Activated CD4-positive, alpha-beta T cell treated with anti-CD3 and anti-CD28 coated beads, Interleukin-2, Interleukin-4, amounts not matched to agents 100 ng/mL and 50 ng/mL, durations not matched to agents 16 hours and 8 hours (primary cell): ENCODE measurements at places on chromosomes 5 and 9.
A peak's percentile ranks its signal among the peaks of the same experiment; 100 is the strongest.

DNA sequence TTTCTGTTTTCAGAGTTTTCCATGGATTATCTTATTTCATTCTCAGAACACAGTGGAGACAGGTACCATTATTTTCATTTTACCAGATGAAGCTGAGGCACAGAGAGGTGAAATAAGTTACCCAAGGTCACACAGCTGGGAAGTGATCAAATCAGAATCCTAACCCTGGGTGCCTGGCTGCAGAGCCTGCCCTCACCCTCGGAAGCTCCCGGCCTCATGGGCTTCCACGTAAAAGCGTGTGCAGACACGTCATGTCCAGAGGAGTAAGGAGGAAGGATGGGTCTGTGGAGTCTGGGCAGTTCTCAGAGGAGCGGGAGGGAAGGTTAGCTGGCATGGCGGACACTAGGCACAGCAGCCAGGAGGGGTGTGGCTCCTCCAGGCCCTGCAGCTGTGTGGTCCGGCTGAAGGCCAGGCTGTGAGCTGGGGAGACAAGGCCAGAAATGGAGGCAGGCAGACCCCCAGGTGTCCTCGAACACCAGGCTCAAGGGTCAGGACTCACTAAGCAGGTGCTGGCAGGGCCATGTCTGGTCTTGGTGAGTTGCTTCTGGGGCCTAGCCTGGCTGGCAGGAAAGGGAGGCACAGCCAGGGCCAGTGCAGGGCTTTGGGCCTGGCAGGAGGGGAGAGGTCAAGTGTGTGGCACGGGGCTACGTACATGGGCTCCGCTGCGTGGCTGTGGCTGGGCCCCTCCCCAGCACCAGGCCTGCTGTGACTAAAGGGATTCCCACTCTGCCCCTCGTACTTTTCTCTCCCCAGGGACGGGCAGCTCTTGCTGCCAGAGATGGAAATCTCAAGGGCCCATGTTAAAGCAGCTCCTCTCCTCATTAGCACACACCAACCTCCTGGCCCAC lies 5.6 kb downstream of the TBC1D9B start:
- no peak for DNase-seq

DNA sequence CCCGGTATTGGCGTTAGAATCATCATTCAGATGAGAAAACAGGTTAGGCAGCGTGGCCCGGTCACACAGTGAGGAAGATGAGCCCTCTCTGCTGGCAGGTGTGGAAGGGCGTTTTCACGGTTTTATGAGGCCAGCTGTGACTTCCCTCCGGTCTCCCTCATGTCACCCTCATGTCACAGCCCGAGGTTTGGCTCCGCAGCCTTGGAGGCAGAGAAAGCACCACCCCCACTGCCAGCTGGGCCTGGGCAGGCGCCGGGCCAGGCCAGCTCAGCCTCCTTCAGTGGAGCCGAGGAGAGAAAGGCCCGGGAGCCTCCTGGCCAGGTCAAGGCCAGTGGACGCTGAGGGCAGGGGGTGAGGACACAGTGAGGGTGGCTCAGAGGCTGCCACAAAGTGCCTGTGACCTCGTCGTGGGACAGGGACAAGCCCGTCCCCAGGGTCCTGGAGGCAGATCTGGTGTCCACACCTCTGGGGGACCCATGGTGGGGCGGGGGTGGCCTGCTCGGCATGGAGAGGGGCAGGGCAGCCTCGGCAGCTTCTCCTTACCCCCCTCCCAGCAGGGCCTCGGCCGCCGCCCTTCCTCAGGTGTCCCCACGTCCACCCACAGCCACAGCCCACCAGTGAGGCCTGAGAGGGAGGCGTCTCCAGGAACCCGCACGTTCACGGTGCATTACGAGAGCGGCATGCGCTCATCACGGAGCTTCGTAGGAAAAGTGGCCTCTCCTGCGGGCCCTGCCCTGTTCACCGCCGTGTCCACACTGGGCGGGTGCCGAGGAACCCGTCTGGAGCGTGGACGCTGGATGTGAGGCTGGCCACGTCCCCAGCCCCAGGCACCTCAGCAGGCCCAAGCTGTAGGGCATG lies 32.2 kb downstream of the EXD3 start:
- DNase-seq = no peak

GRCh38 chr5:35430381-35431162 lies 187.1 kb upstream of the SPEF2 start:
- no peak for DNase-seq

GRCh38 chr9:112120030-112120341 lies 55.1 kb downstream of the SUSD1 start:
- no peak for DNase-seq

DNA sequence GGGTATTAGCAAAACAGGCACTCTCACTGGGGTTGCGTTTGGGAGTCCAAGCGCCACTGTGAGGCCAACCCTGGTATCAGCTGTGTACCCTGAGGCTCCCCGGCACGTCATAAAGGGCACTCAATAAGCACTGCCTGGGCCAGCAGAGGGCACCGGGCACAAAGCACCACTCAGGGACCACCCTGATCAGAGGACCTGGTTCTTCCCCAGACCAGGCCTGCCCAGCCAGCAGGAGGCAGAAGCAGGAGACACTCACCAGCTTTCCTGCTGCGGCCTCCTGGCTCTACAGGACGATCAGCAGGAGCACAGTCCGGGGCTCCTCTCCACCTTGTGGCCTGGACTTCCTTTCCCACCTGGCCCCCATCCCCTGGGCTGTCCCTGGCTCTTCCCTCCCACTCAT lies 12.6 kb downstream of the MGAT1 start:
- no peak for DNase-seq

DNA sequence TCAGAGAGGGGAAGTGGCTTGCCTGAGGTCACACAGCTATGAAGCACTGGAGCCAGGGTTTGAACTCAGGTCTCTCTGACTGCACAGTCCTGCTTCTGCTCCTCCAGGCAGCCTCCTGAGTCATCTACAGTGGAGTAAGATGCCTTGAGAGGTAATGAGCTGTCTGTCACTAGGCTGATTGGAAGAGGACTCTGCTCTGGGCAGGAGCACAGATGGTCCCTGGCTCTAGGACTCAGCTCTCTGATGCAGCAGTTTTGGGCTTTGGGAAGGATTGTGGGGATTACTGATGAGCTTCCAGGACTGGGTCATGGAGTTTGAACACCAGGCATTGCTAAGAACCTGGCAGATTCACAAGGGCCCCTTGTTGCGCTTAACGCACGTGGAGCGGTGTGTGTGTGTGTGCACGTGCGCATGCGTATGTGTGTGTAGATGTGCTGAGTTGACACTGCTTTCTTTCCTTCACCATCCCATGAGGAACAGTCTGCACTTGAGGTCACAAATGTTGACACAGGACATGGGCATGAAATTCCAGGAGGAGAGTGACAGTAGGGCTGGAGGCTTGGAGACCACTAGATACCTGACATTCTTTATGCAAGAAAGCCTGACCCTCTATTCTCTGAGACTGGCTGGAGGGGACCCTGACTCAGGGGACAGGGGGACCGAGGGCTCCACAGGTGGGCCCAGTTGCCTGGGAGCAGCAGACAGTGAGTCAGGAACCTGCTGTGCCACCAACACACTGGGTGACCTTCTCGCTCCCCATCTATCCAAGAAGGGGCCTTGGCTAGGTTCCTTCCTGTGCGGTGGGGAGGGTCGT lies 170.5 kb downstream of the RGS3 start:
- no peak for DNase-seq

DNA sequence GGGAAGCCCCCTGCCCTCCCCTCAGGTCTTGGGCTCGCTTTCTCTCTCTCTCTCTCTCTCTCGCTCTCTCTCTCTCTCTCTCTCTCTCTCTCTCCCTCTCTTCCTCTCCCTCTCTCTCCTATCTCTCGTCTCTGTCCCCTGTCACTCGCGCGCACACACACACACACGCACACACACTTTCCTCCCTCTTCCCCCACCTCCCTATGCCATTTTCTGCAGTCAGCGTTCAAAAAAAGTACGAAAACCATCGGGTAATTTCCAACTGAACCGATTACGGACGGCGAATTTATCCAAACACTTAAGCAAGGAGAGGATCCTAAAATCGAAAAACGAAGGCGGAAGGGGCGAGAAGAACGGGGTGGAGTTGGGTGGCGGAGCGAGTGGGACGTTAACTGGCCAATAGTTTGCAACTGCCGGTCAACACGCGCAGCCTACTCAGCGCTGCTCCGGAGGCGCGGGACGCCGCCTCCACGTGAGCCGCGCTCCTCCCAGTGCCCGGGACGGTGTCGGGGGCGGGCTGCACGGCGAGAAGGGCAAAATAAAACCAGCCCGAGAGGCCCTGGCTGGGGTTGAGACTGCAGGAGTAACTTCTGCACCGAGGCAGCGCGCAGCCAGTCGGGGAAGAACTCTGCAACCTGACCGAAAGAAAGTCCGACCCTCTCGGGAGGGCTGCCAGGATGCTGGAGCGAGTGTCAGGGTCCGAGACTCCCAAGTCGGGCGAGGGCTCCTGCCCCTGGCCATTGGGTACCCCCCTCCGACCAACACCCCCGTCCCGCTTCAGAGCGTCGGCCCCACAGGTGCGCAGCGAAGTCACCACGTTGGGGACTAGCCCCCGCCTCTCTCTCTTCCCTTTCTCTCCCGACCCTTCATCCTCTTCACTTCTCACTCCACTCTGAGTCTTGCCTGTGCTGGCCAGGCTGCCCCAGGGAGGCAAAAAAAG lies 24.9 kb upstream of the ELAVL2 start:
- no peak for DNase-seq

- DNase-seq = no peak
These were observed 313.5 kb upstream of the MSX2 start for GRCh38 chr5:174410716-174411478.

GRCh38 chr9:73156865-73157187 lies 5.2 kb downstream of the ANXA1 start:
- DNase-seq = no peak

GRCh38 chr5:116378777-116379121 lies 195.9 kb downstream of the SEMA6A start:
- DNase-seq = no peak

- DNase-seq = peak; percentile 35
These were observed 359.2 kb upstream of the ZNF462 start for GRCh38 chr9:106503759-106504158.

DNA sequence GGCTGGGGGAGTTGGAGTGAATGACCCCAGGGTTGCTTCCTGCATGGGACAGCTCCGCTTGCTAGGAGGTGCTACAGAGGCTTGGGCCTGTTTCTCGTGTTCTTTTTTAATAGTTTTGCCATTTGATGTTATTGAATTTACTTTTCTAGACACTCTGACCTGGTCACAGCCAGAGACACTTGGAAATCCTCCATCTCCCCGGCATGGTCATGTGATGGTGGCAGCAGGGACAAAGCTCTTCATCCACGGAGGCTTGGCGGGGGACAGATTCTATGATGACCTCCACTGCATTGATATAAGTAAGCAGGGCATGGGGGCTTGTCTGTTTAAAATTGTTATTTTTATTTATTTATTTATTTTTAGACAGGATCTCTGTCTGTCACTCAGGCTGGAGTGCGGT lies 13.4 kb downstream of the HSPA5 start:
- DNase-seq = no peak

DNA sequence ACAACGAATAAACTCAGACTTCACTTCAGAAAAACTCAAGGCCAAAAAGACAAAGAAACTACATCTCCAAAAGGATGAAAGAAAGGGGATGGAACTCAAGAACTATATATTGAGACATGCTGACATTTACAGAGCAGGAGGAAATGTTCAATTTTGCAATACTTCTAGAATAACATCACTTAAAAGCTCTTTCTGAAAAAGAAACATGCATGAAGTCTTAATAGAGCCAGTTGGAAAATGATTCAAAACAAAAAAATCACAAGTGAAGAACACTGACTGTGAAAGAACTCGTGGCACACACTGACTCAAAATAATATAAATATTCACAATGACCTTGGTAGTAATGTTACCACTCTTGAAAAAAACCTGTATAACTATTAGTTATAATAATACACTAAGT lies 267.8 kb upstream of the NREP start:
- no peak for DNase-seq

GRCh38 chr9:108860764-108861163 lies 1.3 kb upstream of the ACTL7A start:
- DNase-seq = no peak

DNA sequence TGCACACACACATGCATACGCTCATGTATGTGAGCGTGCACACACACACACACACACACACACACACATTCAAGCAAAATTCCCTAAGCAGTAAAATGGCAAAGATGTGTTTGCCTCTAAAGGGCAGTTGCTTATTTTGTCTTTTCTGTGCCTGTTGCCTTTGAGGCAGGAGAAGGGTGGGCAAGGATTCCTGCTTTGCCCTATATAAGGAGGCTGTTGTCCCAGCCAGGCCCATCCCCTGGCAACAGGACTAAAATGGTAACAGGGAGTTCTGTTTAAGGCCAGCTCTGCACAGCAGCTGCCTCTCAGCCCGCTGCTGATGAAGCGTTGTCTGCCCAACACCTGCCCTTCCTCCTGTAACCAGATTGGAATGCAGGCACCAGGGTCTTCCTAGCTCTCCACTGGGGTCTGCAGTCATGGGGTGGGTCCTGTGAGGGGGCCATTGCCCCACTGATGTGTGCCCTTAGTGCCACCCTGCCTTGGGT lies 64.4 kb downstream of the PPARGC1B start:
- no peak for DNase-seq

DNA sequence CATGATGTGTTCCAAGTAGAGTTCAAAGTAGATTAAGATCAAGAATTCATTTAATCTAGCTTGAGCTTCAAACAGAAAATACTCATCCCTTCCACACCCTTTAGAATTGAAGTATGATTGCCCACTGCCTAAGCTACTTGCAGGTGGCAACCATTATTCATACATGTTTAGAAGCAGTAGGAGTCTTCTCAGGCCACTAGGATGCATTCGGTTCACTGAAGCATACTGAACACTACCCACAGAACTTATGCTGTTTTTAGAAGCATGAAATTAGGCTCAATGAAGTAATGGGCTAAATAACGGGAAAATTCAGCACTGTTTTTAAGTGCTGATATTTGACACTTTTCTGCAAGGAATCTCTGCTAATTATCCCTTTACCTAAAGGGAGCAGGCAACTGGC lies 263.4 kb downstream of the DEPDC1B start:
- no peak for DNase-seq

DNA sequence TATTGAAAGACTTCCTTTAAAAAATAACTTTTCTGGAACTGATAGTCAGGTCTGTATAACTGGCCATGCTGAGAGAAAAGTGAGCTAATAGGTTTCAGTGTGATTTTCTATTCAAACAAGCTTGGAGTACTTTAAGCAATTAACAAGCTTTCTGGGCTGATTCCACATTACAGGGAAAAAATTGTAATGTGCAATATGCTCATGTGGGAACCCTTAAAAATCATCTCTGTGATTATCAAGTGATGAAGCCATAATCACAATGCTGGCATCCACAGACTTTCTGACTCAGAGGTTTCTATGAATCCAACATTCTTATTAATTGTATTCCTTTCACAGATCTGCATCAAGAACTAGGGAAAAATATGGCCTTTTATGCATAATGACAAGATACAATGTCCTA lies 212.2 kb upstream of the ACO1 start:
- no peak for DNase-seq

DNA sequence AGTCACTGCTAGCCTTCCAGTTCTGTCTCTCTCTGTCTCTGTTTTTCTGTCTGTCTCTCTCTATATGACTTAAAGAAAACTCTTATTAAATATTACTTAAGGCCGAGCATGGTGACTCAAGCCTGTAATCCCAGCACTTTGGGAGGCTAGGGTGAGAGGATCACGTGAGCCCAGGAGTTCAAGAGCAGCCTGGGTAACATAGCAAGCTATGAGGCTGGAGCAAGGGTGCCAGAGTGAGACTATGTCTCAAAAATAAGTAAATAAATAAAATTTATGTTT lies 1.7 kb upstream of the GBGT1 start:
- DNase-seq = no peak
